ENCODE measurements at places on chromosomes 1 and 21. TPM values are rescaled to one million over a fixed set of nuclear protein-coding genes. Genes with fewer than 3 reads are reported as not detected.

Gene ACP6
- polyA plus RNA-seq: 43.0 TPM

Gene S100A14
- polyA plus RNA-seq: 16.8 TPM

Gene TSPAN1
- 50.1 TPM for polyA plus RNA-seq

Gene CLCA2
- 0.05 TPM for polyA plus RNA-seq

DNA sequence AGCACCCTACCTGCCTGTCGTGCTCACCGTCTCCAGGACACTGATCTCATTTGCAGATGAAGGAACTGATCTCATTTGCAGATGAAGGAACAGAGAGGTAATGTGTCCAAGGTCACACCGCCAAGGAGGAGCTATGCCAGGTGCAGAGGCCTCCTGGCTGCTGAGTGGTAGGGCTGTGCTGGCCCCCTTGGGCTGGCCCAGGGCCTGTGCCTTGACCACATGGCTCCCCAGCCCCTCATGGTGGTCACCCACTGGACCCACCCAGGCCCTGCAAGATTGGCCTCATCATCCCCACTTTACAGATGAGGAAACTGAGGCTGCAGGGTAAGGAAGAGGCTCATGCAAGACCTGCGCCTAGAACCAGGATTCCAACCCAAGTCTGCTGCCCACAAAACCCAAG, 628.3 kb downstream of the MATN1 start:
- DNase-seq: no peak

DNA sequence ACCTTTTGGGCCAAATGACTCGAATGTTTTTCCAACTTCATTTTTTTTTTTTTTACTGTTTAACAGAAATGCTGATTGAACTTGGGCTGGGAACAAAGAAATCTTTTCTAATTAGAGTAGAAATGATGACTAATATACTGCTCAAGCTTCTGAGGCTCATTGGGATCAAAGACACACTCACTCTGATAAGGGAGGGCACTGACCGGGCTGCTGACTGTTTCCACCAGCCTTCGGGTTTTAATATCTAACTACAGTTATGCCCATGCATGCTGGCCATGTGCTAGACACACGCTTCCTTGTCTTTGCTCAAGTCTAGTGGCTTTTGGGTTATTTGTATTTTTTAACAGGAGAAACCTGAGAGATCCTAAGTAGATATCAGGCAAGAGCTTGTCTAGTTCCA, 16.8 kb downstream of the ZBTB18 start:
- DNase-seq: no peak

- DNase-seq: peak; percentile 58
Measured at GRCh38 chr1:19704247-19705113, 39.8 kb downstream of the HTR6 start.

GRCh38 chr1:247357781-247358211, 26.1 kb upstream of the ZNF496 start:
- DNase-seq: no peak

DNA sequence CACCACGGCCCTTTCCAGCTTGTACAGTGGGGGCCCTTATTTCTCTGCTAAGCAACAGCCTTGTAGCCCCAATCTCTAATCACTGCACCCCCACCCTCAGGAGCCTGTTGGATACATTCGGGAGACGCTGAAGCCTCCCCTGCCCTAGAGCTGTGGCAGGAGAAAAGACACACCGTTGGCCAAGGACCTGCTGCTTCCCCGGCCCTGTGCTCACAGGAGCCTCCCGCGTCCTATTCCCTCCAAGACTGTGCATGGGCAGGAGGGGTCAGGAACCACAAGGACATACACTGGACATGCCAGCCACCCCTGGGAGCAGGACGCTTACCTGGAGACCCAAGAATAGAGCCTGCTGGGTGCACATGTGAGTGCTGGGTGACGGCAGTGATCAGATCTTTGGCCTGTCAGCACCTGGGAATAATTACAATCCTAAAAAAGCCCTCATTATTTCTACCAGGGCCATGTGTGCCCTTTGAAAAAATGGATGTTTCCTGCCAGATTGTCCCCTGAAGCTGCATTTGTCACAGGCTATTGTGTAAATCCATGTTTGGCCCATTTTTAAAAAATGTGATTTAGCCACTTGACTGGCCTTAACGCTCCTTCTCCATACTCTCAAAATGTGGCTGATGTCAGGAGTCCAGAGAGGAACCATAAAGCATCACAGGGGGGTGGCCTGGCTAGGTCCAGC, 590.6 kb downstream of the MATN1 start:
- no peak for DNase-seq

GRCh38 chr1:160768295-160768657, 27.7 kb upstream of the LY9 start:
- DNase-seq: no peak

- DNase-seq: no peak
Measured at GRCh38 chr1:106755682-106756406, 300.6 kb upstream of the PRMT6 start.

DNA sequence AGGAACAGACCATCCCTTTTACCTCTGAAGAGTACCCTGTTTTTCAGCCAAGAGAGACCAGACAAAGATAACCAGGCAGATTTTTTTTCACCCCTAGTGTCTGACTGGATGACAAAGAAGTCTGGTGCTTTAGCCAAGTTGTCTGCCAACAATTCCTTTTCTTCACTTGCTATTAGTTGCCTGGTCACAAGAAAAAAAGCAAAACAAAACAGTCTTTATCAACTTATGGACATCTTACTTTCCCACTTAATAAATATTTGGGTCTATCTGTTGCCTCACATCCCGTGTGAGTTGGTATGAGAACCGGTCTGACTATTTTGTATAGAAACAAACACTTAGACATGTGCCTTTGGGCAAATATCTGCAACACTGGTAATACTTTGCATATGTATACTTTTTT, 662.9 kb downstream of the PLPP3 start:
- DNase-seq: no peak

DNA sequence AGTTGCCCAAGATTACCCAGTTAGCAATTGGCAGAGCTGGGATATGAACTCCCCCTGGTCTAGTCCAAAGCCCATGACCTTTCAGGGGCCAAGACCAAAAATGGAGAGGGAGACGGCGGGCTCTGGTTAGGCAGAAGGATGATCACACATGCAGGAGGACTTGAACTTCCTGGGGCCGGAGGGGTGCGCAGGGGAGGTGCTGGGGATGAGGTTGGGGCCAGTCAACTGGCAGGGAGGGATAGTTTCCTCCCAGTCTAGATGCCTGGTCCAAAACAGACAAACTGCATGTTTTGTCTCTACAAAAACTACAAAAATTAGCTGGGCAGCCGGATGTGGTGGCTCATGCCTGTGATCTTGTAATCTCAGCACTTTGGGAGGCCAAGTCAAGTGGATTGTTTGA, 78.1 kb downstream of the NKAIN1 start:
- no peak for DNase-seq

DNA sequence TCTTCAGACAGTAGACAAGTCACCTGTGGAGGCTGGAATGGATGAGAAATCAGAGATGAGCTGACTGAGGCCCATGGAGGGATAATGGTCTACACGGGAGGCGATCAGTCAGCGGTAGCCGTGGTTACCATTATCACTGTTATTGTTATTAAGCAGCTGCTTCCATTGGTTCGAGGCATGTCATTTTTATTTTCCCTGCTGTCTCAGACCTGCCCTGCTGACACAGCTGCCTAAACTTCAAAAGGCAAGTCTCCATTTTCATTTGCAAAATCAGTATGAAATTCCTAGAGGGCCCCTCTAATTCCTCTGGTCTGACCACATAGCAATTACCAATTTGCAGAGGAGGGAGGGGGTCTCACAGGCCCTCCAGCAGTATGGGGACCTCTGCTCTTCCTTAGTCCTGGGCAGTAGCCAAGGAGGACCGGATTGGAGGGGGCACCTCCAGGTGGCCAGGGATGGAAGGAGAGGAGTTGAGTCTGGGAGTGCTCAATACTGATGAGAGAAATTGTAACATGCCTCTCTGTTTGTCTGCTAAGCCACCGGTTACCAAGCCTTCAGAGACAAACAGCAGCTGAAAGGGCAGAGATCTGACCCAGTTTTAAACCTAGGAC, 184.2 kb downstream of the TRABD2B start:
- no peak for DNase-seq

GRCh38 chr1:223479718-223480425, 86.7 kb downstream of the CCDC185 start:
- DNase-seq: no peak

DNA sequence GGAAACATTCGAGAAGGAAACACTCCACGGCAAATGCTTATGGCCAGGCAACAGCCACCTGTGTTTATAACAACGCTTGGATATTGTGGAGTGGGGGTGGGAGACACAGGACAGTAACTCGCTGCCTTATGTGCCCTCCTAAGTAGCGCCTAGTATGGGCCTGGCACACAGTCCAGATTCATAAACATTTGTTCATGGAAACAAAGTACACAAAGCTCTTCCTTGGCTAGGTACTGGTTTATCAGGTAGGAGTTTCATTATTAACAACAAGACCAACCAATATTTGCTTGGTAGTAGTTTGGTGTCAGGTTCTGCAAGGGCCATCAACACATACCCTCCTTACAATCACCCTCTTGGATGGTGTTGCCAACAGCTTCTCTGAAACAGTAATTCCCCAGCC, 23.4 kb downstream of the TMCO4 start:
- no peak for DNase-seq

- peak; percentile 52 for DNase-seq
Measured at GRCh38 chr1:119475866-119476439, 31.1 kb upstream of the HSD3B1 start.

DNA sequence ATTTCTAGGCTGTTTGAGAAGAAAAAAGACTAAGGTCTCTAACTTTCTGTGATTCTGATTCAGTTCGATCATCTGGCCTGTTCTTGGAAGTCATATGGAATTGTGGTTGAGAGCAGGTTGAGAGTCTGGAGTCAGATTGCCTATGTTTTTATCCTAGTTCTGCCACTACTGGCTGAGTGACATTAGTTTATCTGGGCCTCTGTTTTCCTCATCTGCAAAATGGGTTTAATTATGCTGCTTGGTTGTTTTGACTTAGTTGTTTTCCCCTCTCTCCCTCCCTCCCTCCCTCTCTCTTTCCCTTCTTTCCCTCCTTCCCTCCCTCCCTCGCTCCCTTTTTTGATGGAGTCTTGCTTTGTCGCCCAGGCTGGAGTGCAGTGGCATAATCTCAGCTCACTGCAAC, 6.2 kb downstream of the MACF1 start:
- DNase-seq: no peak

DNA sequence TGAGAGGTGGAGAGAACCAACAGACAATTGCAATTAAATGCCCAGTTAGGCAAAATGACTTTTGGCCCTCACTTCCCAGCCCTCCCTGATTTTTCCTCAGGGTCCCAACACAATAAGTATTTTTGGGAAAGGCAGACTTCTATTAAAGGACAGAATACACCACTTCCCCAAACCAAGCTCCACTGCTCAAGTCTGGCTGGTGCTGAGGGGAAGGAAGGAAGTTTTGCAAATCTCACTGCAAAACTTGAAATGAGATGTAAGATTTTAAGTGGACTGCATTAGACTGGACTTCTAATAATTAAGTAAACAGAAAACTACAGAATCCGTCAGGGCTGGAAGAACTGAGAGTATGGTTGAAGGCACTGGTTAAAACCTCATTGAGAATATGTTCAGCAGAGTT, 32.2 kb upstream of the CD1D start:
- DNase-seq: no peak

DNA sequence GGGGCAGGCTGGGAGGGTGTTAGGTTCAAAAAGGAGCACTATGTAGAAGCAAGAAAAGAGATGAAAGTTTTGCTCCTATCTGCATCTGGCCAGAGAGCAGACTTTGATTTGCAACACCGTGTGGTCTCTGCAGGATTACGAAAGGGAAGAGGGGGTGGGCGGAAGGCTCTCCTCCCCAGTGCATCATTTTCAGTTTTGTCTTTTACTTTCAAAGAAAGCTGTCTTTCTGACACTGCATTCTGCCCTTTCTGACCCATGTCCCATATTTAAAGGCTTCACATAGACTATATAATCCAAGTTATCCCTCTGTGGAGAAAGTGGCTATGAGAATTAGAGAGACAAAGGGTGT, 126.5 kb downstream of the RHOU start:
- no peak for DNase-seq

DNA sequence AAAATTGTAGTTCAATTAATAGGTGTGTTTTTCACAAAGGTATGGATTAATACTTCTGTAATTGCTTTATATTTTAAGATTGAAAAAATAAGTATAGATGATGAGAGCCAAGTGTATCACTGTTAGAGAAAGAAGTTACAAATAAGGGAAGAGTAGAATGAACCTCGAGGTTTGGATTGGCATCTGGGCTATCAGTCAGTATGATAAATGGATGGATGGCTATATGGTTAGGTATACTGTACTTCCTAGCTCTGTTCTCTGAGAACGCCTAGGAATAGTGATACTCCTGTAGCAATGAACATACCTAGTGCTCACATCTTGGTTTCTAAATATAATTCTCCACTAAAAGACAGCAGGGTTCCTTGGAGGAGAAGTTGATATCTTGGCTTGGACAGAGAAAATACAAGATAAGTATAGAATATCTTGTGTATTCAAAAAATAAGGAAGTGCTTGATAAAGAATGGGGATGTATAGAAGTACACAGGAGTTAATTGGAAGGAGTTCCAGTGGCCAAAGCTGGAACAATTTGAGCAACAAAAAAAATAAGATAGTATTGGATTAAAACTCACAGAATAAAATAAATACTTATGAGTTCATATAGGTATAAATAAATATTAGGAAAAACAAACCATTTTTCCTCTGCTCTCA, 12.4 kb downstream of the IPO9 start:
- no peak for DNase-seq

DNA sequence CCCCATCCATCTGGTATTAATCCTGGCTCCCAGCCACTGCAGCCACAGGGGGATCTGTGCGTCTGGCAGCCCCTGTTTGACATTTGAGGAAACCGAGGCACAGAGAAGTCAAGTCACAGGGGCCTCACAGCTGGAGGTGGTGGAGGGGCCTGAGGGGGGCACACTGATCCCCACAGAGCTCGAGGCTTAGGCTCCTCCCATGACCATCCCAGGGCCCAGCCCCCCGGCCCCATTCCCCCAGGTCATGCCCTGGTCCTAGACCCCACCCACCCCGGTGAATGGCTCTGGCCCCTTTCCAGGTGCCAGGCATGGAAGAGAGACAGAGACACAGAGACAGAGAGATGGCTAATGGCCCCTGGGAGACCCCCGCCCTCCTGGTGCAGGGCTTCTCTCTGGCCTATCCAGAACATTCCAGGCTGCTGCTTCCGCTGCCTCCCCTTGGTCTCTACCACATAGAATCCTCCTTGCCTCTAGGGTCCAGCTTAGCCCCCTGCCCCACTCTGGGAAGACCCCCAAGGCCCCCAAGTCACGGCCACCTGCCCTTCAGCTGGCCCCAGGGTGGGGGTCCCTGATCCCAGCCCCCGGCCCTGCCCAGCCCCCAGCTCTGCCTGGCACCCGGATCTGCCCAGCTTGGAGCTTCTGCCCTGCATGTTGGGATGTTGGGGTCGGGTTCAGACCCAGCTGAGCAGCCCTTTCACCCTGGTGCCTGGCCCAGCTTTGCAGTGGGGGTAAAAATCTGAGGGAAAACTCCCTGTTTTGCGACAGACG, 29.2 kb upstream of the LRRC3 start:
- DNase-seq: no peak
